ENCODE measurements at places on chromosomes 4 and X.

GRCh38 chrX:17375637-17376430, 834 bp downstream of the NHS start:
- DNase-seq = no peak

- DNase-seq = no peak
Measured at GRCh38 chr4:173493041-173493440, 37.0 kb downstream of the HAND2 start.

DNA sequence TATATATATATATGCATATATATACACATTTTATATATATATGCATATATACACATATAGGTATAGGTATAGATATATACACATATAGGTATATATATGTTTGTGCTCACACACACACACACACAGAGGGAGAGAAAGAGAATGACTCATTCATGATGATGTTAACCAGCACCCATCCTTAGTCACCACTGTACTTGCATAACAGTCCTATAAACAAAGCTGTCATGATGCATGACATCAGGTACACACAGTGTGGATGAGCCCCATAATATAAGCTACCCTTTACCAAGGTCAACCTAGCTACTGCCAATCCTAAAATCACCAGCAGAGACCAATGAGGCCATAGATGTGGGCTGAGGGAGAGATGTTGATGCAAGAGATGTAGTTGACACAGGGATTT, 1408.0 kb downstream of the RAPGEF2 start:
- no peak for DNase-seq

DNA sequence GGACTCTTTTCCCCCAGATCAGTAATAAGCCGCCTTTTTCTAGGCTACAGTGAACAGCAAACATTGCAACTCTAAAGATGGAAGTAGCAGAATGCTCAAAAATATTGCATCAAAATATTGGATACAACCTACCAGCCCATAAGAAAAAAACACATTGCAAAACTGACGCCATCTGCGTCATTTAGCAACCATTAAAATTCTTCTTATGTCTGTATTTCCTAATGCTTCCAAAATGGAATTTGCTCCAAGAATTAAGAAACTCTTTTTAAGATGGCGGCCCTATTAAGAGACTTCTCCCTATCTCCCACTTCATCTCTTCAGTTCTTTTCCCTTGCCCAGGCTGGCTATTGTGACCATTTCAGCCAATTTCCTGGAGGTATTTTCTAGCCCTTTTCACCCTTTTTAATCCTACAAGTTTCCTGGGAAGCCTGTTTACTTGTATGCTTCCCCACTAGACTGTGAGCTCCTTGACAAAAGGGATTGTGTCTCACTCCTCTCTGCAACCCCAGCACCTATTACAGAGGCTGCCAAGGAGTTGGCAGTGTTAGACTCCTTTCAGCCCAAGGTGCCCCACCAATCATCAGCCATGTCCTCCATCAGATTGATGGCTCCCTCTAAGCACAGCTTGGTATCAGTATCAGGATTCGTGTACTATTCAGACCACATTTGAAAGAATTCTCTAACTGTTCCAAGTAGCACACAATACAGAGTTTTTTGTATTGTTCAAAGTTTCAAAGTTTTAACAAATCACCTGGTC, 4.4 kb downstream of the GPC3 start:
- DNase-seq = no peak

DNA sequence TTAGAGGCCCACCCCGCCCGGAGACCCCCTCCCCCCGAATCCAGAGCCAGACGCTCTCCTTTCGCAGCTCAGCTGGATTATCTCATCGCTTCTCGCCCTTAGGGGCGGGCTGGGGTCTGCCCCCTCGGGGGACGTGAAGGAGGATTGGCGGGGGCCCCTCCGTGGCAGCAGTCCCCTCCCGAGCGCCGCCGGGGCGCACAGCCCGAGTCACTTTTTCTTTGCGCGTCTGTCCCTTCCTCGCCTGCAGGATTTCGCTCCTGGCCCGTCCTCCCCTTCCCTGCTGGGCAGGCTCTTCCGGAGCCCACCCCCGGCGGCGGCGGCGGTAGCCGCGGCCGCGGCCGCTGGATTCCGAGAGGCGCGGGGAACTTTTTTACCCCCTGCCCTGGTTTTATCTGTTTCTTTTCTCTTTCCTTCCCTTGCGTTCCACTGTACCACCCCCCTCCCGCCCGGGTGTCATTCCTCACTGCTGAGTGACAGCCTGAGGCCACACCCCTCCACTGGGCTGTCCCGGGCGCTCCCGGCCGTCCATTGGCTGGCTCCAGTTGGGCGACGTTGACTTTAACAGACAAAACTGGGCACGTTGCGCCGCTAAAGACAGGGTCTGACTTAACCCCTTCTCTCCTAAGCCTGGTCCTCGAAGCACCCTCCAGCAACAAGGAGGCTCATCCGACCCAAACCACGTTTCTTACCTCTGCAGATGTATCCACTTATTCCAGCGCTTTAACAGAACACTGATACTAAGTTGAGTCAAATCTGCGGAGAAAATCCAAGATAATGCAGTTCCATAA, 492 bp upstream of the NKX3-2 start:
- peak; percentile 28 for DNase-seq
